OCI-LY7 (cell line): ENCODE measurements at places on chromosomes 11 and 22. TPM values are rescaled to one million over a fixed set of nuclear protein-coding genes. Genes with fewer than 3 reads are reported as not detected.
A peak's percentile ranks its signal among the peaks of the same experiment; 100 is the strongest.

Gene SLCO2B1
- total RNA-seq: not detected in 2 replicates

- DNase-seq: no peak
These were observed 15.4 kb upstream of the ANGPTL5 start for GRCh38 chr11:101931692-101932091.

- no peak for DNase-seq
These were observed 80.0 kb downstream of the MED15 start for GRCh38 chr22:20587206-20587958.

DNA sequence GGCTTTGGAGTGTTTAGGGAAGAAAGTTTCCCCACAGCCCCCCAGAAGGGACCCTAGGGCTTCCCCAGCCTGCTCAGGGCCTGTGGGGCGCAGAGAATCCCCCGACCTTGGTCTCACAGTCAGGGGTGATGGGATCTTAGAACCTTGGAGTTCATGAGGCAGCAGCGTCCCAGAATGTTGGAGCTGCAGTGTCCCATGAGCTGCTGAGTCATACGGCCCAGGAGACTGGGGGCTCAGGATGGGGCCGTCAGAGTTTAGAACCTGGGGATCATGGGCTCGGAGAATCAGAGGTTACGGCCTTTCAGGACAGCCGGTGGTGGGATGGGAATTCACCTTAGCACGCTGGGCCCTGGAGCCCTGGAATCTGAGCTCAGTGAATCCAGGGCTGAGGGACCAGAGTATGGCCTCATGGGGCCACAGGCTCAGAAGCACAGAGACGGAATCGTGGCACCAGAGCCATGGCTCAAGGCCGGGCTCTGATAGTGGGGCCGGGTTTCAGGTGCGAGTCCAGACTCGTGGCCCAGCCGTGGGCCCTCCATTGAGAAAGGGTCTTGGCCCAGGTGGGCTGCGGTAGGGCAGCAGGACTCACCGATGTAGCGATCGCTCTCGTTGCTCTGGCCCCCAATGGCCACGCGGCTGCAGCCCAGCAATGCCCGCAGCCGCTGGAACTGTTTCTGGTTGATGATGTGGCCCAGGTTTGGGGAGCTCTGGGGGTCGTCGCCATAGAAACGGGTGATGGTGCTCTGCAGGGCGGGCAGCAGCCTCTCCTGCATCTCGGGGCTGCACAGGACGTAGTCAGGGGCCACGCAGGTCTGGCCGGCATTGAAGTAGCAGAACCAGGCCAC lies 9.5 kb downstream of the ALDH3B2 start:
- no peak for DNase-seq

- peak; percentile 51 for DNase-seq
These were observed 11.5 kb downstream of the P2RX3 start for GRCh38 chr11:57349491-57350274.

Gene FADS1
- not detected in 2 replicates for total RNA-seq

DNA sequence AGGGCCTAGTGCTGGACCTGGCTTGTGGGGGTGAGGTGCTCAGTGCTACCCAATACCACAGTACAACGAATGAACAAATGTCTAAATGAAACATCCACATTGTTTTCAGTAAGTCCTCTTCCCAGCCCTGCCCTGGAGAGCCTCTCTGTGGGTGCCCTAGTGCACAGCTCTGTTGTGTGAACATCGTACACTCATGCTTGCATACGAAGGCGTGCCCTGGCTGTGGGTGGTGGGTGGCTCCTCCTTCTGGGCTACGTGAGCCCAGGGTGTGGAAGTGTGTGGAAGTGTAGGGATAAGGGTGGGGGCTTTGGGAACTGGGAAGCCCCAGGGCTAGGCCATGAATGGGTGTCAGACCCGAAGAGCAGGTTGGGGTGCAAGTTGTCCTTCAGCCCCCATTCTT lies 592 bp upstream of the NLRX1 start:
- no peak for DNase-seq

DNA sequence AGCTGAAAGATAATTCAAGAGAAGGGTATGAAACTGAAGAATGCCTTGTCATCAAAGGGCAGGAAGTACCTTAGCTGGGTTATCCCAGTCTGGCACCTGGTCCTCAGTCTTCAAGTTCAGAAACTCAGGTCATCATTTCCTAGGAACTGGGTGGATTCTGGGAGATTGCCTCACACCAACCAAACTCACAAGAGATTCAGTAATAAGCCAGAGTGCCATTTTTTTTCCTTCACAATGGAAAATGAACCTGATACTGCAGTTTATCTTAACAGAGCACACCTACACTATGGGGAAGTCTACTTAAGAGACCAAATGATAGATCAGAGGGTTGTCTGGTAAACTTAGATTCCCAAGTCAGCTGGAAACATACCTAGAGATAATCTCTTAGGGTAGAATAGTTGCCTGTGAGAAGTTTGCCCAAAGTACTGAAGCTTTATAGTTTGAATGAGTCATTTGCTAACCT lies 3.8 kb upstream of the BUD13 start:
- DNase-seq: peak; percentile 5

DNA sequence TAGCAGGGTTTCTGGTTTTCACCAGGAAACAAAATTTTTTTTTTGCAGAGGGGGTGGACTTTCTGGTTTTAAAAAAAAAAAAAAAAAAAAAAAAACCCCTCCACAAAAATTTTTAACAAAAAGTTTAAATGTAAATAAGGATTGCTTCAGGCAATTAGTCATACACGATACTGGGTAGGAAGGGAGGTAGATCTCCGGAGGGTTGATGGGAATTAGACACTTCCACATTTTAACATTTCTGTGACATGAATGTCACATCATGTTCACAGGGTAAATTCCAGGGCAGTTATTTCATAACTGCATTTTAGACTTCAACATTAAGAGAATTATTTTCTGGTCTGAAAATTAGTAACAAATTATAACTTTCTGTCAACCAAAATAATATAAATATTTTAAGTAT lies 15.9 kb downstream of the NUP98 start:
- DNase-seq: no peak

DNA sequence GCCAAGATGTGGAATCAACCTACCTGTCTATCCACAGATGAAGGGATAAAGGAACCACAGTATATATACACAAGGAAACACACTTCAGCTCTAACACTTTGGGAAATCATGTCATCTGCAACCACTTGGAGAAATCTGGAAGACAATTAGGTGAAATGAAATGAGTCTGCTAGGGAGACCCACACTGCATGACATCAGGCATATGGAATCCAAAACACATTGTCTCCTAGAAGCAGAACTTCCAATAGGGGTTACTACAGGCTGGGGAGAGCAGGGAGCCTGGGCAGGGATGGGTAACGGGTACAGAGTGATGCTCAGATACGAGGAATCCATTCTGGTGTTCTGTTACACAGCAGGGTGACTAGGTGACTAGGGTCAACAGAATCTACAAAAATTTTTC lies 18.3 kb downstream of the RGL4 start:
- no peak for DNase-seq

Gene KRTAP5-8
- not detected in 2 replicates for total RNA-seq

Gene RIMBP3B
- total RNA-seq: 1.1 and 1.5 TPM in 2 replicates

Gene TRIM6
- total RNA-seq: not detected in 2 replicates

GRCh38 chr11:130179396-130180306 lies 20.1 kb downstream of the ST14 start:
- peak; percentile 76 for DNase-seq

DNA sequence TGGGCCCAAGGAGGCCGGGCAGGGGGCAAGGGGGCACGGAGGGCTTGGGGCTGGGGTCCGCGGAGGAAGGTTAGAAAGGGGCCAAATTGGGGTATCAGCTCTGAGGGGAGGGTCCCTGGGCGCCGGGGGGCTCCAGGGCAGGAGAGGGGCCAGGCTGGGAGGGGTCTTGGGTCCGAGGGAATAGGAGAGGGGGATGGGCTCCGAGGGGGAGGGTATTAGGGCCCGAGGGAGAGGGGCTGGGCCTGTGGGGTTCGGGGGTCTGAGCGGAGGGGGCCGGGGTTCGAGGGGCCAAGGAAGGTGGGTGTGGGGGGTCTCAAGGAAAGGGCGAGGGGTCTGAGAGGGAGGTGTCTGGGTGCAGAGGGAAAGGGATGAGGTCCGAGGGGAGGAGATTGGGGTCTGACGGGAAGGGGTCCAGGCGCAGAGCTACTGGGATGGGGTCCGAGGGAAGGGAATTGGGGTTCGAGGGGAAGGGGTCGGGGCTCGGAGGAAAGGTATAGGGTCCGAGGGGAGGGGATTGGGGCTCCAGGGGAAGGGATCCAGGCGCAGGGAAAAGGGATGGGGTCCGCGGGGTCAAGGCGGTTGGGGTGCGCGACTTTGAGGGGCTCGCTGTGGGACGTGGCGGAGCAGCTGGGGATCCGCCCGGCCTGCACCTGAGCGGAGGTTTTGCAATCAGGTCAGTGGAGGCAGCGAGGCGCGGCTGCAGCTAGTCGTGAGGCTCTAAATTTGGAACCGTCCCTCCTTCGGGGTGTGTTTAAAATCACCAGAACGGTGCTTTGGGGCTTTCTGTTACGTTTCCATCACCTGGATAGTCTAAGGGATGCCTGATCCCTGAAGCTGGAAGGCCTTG lies 728 bp downstream of the CTTN start:
- peak; percentile 14 for DNase-seq

GRCh38 chr11:46118702-46119351 lies 2.4 kb downstream of the PHF21A start:
- no peak for DNase-seq

Gene HORMAD2
- not detected in 2 replicates for total RNA-seq

DNA sequence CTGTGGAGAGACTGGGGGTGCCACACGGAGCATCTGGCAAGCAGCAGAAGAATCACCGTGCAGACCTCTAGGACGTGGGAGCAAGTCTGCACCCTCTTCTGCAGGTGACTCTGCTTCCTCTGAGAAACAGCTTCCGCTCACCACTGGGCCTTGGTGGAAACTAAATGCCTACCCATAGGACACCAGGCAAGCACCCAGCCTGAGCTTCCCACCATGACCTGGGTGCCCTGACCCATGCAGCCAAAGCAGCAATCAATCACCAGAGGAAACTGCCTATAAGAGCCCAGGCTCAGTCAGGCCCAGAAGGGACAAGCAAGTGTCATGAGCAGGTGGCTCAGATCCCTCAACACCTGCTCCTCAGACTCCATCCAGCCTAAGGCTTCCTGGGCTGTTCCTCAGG lies 63.4 kb downstream of the IGLL5 start:
- DNase-seq: peak; percentile 71

DNA sequence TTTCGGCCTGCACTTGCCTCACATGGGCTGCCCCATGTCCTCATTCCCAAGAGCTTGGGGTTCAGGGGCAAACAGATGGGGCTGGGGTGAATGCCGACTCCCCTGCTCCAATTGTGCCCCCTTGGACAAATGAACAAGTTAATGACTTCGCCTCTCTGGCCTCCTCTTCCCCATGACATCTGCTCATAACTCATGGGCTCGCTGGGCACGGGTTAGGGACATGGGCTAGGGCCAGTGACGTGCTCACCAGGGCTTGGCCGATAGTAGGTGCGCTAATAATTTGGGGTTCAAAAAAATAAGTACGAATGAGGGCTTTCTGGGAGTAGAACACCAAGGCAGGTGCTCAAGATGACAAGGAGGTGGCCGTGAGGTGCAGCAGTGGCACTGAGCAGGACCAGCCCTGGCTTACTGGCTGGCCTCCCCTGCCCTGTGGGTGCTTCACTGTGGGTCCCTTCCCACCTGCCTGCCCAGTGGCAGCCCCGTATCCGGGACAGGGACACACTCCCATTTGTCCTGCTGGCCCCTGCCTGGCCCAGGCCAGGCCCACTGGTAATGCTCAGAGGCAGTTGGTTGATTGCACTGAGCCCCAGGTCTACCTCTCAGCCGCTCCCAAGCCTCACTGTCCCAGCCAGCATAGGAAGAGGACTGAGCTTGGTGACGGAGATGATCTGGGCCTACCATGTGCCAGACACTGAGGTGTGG lies 12.3 kb downstream of the CBX6 start:
- DNase-seq: no peak

GRCh38 chr11:2990617-2991451 lies 1.3 kb downstream of the NAP1L4 start:
- DNase-seq: peak; percentile 62

- no peak for DNase-seq
These were observed 43.0 kb downstream of the OSBPL5 start for GRCh38 chr11:3121931-3122774.

DNA sequence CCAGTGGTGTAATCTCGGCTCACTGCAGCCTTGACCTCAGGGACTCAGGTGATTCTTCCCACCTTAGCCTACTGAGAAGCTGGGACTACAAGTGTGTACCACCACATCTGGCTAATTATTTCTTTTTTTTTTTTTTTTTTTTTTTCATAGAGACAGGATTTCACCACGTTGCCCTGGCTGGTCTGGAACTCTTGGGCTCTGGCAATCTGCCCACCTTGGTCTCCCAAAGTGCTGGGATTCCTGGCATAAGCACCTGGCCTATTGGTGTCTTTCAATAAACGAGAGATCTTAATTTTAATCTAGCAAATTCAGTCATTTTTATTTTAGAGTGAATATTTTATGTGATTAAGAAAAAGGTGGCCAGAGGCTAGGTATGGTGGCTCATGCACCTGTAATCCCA lies 40.1 kb downstream of the DGCR2 start:
- no peak for DNase-seq

Gene NR1H3
- 14.4 and 14.7 TPM in 2 replicates for total RNA-seq

Gene GGT5
- total RNA-seq: not detected in 2 replicates

GRCh38 chr11:60193687-60194433 lies 11.0 kb upstream of the MS4A6A start:
- DNase-seq: peak; percentile 61

DNA sequence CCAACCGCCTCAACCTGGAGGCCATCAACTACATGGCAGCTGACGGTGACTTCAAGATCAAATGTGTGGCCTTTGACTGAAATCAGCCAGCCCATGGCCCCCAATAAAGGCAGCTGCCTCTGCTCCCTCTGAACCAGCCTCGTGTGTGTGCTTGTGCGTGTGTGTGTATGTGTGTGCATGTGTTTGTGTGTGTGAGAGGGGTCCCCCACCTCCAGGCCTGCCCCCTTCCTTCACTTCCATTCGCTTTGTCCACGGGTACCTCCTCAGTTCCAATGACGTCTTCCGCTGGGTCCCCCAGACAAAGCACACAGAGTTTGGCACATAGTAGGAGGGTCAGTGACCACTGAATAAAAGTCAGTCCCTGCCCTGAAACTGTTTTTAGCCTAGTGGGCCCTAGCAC lies 4.2 kb downstream of the LGALS1 start:
- DNase-seq: no peak

- no peak for DNase-seq
These were observed 74.1 kb downstream of the PRSS23 start for GRCh38 chr11:86874304-86875056.

DNA sequence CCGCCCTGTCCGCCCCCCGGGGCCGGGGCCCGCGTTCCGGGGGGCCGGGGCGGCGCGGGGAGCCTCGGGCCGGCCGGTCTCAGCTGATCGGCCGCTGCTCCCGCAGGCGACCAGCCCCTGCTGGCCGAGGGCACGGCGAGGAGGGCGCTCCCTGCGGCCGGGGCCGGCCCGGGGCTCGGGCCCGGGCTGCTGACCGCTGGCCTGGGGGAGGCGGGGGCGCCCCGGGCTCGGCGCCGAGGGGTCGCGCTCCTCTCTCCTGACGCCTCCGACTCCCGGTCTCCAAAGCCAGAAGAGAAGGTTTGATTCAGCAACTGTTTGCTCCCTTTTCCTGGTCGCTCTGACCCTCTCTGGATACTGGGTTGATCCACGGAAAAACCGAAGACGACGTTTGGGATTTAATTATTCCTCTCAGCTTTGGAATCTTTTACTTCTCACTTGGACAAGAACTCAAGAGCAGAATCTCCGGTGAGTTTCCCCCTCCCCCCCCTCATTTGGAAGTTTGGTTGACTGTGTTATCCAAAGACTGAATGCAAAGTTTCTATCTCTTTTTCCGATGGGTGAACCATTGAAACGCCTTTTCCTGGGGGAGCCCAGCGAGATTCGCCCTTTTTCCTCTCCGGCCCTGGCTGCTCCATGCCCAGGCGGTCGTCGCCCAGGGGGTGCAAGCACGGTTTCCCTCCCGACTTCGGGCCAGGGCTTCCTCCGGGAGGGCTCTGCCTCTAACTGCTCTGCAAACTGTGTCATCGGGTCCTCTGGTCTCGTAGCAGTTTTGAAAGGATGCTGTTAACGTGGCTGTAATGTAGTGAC lies 725 bp downstream of the KDM2A start:
- peak; percentile 60 for DNase-seq
